IPS DF 19.7 (cell line): ENCODE measurements at places on chromosomes 7 and 10.

GRCh38 chr7:138837627-138838026 is 39.6 kb upstream of the ATP6V0A4 start:
- no peak for DNase-seq

GRCh38 chr10:22245567-22245966 is 27.8 kb upstream of the EBLN1 start:
- no peak for DNase-seq

- DNase-seq: no peak
Observed at GRCh38 chr7:69599955-69600709, 1.9 kb downstream of the AUTS2 start.

DNA sequence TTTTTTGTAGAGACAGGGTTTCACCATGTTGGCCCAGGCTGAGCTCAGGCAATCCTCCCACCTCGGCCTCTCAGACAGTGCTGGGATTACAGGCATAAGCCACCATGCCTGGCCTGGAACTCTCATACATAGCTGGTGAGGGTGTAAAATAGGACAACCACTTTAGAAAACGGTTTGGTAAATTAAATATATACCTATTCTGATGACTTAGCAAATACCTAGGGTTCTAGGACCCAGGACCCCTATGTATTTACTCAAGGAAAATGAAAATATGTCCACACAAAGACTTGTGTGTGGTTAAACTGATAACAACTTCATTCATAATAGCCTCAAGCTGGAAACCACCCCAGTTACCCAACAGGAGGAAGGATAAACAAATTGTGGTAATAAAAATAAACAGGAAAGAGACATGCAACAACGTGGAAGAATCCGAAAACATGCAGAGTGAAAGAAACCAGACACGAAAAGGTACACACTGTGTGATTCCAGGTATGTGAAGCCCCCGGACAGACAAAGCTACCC is 52.7 kb downstream of the CARD11 start:
- no peak for DNase-seq
